ENCODE measurements at places on chromosomes 12 and 14.

DNA sequence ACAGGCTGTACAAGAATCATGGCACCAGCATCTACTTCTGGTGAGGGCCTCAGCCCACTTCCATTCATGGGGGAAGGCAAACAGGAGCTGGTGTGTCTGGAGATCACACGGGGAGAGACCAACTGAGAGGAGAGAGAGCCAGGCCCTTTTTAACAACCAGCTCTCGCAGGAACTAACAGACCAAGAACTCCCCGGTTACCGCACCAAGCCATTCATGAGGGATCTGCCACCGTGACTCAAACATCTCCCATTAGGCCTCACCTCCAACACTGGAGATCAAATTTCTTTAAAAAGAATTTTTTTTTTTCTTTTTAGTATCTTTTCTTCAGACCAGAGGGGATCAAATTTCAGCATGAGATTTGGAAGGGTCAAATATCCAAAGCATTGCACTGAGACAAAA lies 16.7 kb upstream of the AQP2 start:
- DNase-seq, result no peak

DNA sequence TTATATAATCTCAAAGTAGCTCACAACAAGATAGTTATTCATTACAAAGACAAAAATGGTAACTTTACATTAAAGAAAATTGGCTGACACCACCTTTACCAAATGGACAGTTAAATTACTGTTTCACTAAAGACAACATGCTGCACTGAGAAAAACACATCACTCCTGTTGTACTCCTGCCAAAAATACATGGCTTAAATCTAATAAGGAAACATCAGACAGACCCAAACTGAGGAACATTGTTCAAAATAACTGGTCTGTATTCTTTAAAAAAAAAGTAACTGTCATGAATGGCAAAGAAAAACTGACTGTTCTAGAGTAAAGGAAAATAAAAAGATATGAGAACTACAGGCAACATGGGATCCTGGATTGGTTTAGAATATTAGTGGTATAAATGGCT lies 151.3 kb upstream of the DCN start:
- no peak for DNase-seq

DNA sequence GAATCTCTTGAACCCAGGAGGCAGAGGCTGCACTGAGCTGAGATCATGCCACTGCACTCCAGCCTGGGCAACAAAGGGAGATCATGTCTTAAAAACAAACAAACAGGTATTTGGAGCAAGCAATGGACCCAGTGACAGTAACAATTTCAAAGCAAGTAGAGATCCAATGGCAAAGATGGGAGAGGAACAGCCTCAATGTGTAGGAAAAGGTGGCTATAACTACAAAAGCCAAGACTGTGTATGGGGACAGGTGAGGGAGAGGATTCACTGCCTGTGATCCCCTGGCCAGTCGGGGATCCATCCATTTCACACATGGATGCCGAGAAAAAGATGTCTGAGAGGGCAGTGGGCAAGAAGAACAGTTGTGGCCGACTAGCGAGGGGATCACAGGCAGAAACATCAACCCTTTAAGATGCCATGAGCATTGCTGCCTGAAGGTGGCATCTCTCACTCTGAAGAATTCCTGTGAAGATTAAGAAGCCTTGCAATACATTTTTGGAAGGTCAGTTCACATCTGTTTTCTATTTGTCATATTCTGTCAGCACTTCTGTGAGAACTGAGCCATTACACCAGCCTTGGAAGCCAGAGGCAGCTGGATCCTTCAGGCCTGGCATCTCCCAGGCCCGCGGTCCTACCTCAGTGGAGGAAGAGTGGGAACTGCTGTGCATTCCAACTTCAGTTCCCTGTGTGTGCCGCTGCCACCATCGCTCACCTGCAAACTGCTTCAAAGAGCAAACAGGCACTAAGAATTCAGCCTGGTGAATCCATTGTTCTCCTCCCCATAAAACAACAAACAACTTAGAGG lies 54.5 kb upstream of the FRS2 start:
- DNase-seq, result no peak

GRCh38 chr14:68789821-68790643 lies 2.8 kb downstream of the ZFP36L1 start:
- no peak for DNase-seq

GRCh38 chr14:69073429-69073828 lies 79.5 kb downstream of the DCAF5 start:
- no peak for DNase-seq

DNA sequence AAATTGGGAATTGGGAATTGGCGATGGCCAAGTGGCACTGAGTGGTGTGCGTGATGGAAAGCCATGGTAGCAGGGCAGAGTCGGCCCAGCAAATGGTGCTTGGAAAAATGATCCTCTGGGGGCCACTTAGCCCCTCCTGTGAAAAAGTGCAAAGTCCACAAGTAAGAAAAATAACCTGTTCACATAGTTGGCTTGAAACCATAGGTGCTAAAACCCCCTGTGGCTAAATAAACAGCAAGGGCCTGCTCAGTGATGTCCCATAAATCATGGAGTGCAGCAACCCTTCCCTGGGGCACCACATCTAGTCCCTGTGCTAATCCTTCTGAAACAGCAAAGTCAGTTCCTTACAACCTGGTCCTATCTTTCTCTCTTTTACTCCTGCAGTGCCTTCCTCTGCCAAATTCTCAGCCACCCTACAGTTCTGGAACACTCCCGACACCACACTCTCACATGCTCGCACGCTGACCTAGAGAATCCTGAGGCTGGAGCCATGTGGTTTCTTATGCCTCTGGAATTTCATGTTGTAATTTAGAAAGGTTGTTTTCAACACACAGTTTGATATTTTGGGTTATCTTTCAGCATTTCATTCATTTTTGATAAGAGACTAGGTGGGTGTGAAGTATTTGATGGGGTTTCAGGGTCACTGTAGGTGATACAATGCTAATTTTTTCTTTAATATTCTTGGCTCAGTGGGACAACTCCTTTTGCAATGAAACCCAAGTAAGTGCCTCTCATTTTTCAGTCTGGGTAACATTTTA lies 123.6 kb downstream of the SMOC1 start:
- DNase-seq, result no peak

DNA sequence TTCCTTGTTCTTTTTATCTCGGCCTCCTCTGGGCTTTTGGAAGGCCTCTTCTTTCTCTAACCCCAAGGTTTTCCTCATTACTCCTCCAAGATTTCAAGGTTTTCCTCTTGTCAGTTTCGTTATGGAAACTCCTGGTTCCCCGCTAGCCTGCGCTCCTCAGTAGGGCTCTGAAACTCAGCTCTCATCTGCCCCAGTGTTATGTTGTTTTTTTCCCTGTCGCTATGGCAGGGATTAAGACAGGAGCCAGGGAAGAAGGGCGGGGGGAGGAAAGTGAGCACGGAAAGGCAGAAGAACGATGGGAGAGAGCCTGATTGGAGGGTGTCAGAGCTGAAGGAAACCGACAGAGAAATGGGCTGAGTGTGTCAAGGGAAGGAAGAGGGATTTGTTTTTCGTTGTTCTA lies 26.5 kb upstream of the JDP2 start:
- DNase-seq, result no peak

- no peak for DNase-seq
These were observed 113.4 kb downstream of the CAPZA3 start for GRCh38 chr12:18851271-18851670.

DNA sequence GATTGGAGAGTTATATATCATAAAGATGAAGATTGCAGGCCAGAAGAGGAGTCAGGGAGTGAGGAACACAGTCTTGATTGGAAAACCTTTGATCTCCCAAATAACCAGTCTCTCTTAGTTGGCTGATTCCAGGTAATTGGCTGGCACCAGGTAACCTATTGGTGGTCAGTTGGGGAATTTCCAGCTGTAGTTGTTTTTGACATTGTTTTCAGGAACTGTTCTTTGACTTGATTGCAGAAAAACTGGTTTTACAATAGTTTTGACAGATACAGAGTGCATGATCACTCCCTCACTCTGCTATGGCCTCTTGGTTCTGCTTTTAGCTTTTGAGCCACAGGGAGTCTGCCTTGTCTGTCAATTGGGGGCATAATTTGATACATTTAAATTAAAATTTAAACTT lies 71.6 kb downstream of the ZNF641 start:
- no peak for DNase-seq

DNA sequence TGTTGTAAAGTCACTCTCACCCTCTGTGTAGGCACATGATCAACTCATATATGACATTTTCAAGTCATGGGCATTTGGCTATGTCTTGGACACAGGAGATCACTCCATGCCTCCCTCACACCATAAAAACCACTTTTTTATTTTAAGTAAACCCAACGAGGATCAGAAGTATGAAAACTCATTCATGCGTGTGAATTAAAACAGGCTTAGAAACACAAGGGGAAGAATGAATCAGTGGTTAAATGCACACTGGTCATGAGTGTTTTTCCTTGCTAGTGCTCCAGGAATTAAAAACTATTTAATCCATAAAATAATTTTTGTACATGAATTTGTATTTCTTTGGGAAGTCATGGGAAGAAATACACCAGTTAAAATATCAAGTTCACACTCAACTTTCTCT lies 198.4 kb downstream of the GALC start:
- DNase-seq, result no peak

DNA sequence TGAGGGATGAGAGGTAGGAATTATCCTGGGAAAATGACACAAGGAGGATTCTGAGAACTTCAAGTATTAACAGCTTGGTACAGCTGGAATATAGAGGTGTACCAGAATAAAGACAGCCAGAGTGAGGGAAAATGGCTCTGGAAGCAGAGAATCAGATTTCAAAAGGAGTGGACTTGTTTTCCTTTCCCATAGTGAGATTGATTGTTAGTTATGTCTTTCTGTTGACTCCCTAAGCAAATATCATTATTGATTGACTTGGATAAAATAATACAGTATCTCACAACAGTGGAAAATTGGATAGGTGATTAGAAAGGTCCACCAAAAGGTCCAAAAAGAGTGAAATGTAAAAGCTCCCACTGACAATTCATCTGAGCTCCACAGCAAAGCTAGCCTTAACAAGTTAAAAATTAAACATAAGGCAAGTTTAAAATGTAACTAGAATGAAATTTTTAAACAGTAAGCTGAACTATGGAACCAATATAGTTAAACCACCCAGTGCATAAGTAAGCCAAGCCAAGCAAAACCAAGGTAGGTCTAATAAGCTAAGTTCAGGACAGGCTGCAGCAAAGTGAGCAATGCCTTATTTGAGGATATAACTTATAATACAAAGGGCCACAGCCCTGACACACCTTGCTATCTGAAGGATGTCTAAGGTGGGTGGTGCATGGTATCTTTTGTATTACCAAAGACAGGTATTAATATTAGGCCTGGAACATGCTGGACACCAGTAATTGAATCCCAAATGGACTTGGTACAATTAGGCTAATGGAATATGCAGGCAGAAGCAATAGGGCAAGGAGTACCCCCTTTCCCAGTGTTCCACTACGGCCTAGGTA lies 21.8 kb downstream of the ENTPD5 start:
- DNase-seq, result no peak
